ENCODE measurements at places on chromosomes 16 and 17. TPM values are rescaled to one million over a fixed set of nuclear protein-coding genes. Genes with fewer than 3 reads are reported as not detected.

CIITA gene
- 9.1 TPM for total RNA-seq

DNA sequence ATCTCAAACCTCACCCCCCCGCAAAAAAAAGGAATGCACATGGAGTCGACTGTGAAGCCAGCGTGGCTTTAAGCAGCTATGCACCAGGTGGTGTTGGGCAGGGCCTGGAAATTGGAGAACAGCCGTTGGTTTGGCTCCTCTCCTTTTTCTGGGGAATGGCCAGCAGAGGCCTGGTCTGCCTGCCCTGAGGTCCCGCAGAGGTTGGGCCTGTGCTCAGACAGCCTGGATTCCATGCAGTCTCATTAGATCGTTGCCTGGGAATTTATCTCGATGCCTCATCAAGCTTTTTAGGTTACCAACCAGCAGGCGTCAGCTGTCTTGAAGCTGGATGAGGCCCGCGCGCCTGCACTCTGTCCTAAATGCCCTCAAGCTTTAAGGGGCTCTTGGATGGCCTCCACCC, 9.8 kb downstream of the SLC12A3 start:
- no peak for DNase-seq

DNA sequence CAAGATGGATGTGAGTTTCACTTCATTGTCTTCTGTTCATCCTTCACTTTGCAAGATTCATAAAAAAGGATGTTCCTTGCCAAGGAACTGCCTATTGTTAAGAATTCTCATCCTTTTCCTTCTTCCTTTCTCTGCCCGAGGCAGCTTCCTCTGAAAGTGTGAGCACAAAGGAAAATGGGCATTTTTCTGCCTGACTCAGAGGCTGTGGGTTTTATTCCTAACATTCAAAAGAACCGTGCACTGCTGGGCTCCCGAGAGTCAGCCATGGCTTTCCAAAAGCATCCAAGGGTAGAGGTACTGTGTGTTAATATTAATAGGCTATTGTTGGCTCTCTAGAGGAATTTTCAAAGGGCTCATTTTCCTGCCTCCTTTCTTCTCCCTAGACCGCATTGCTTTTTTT, 289.4 kb downstream of the ABCC12 start:
- no peak for DNase-seq

AIPL1 gene
- not detected for total RNA-seq

- DNase-seq: no peak
Measured at GRCh38 chr16:26601335-26601734, 465.4 kb upstream of the C16orf82 start.

DHRS7C gene
- total RNA-seq: 189 TPM

GRCh38 chr17:45784293-45784740, at the start of gene CRHR1:
Gene CRHR1 (plus strand): TSS chr17:45784320. CDS start chr17:45784545, 225 bp downstream.
- DNase-seq: no peak

- peak; percentile 95 for DNase-seq
Measured at GRCh38 chr16:85611444-85612190, 1.5 kb upstream of the GSE1 start.

DNA sequence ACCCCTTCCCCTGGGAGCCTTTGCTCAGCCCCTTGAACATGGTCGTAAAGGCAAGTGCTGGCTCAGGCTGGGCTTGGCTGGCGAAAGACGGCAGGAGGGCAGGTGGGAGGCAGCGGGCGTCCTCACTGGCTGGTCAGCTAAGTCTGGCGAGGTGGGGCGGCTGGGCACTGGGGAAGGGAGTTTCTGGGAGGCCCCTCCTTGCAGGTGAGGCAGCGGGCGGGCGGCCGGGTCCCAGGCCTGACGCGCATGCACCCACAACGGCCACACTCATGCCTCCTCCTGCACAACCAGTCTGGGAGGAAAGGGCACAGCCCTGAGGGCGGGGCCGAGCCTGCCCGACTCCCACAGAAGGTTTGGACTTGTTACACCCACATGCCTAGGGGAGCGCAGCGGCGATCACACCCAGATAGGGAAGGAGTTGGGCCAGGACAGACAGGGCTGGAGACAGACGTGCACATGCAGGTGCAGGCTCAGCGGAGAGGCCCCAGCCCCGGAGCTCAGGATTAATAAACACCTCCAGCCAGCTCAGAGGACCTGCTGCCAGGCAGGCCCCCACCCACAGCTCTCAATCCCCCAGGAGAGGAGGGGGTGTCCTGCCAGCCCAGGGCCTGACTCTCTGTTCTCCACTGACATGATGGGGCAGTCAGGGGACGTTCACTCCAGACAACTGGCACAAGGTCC, at the start of gene EVPL:
TSS of gene EVPL (minus strand) at position 148 of the 681 bp plus-strand sequence. CDS start at position 40, 108 bp downstream.
- DNase-seq: peak; percentile 50

DNA sequence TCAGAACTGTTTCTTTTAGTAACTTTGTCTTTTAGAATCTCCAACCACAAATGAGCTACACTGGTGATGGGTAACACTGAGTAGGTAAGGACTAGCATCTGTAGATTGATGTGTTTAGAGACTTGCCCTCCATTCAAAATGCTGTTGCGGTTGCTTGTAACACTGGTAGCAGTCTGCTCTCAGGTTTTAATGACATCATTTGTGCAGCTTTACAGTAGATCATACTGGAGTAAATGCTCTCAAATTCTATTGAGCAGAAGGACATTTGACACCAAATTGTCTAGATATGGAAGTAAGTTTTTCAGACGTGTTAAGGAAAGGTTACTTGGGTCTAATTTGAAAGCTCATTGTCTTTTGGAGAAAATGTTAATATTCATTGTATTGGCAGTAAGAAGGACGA, 98.8 kb downstream of the NLK start:
- no peak for DNase-seq

DNA sequence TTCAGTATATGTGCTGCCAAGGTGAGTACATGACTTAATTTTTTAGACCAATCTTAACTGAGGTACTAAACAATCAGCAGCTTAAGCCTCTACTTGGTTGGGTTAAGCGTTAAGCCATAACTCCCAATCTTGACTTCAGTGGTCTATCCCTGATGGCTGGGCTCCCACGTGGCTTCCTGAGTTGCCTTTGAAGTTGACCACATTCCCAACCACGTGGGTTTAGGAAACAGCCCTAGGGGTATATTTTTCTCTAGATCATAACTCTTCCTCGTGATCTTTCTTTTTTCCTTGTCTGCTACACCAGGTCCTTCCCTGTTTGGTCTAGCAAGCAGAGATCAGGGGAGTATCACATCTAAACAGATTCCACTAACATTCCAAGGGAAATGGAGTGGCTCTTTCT, 20.1 kb upstream of the PIRT start:
- no peak for DNase-seq

Measured in right cardiac atrium (tissue), 5 donors.